Activated naive CD8-positive, alpha-beta T cell treated with anti-CD3 and anti-CD28 coated beads for 36 hours (primary cell): ENCODE measurements at places on chromosomes 4 and X. TPM values are rescaled to one million over a fixed set of nuclear protein-coding genes. Genes with fewer than 3 reads are reported as not detected.
A peak's percentile ranks its signal among the peaks of the same experiment; 100 is the strongest.

- DNase-seq, result peak; percentile 73
- peak within 1 kb of the TSS; percentile 96 for H3K27ac ChIP-seq
- H3K4me1 ChIP-seq, result peaks cover 33% of the 10 kb centered on the region
- peak within 1 kb of the TSS; percentile 99 for H3K4me3 ChIP-seq
- no peaks in the 10 kb centered on the region for H3K27me3 ChIP-seq
Measured at GRCh38 chrX:71111141-71111843, at the start of gene IL2RG. TSS of gene IL2RG (minus strand) at chrX:71111577. CDS start at chrX:71111539, 38 bp downstream.

DNA sequence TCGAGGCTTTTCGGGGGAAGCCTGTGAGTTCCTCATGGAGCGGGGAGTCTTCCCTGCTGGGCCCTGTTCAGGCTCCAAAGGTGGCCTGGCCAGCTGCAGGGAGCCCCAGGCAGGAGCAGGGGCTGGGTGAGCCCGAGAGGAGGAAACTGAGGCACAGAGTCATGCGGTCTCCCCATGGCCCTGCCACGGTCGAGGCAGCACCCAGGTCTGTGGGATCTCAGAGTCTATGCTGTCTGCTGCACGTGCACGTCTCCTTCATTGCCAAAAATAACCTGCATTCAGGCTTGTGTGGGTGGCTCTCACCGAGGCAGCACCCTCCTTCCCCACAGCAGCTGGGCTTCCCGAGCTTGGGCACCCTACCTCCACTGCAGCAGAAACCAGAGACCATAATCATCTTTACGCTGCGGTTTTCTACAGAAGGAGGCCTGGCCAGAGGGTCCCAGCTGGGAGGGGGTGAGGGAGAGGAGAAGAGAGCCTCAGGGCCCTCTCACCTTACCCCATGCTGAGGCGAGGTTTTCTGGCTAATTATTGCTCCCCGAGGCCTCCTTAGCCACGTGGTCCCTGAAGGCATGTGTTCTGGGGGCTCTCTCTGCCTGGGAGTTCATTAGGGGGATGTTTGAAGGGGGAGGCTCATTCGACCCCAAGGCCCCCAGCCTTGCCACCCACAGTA, 64.3 kb downstream of the CPZ start:
- DNase-seq, result no peak
- peaks cover 4% of the 10 kb centered on the region for H3K27me3 ChIP-seq
- no peak overlapping the region for H3K27ac ChIP-seq
- no peaks in the 10 kb centered on the region for H3K36me3 ChIP-seq
- H3K4me1 ChIP-seq, result no peaks in the 10 kb centered on the region
- H3K4me3 ChIP-seq, result no peak overlapping the region

- H3K4me3 ChIP-seq, result no peak overlapping the region
- no peak for DNase-seq
- H3K27ac ChIP-seq, result no peak overlapping the region
- H3K4me1 ChIP-seq, result peaks cover 5% of the 10 kb centered on the region
Measured at GRCh38 chr4:37464373-37465128, 220.0 kb downstream of the NWD2 start.

DNA sequence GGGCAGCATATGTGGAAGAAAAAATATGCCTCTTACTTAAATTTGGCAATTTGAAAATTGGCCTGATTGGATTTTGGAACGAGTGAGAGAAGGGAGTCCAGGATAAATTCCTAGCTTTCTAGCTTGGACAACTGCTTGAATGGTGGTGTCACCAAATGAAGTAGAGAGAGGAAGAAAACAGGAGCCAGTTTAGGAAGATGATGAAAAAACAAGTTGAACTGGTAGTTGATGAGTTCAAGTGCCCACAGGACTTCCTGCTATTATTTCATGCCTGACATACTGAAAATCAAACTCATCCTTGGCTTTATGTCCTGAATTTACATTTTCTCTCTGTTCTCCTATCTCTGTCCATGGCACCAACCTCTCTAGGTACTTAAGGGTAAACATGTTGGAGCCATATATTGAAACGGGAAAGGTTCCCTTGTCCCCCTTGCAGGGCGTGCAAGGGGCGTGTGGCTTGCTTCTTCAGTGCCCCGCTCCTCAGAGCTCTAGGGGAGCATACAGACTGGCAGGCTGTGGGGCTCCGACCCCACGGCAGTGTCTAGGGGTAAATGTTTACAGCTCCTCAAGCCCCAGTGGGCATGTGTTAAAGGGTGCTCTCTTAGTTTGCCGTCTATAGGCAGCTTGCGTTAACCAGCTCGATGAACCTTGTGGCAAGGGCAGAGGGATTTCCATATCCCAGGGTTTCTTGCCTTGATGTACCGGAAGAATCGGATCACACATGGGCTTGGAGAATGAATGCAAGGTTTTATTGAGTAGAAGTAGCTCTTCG, 250.7 kb upstream of the PGRMC2 start:
- DNase-seq, result no peak
- no peak overlapping the region for H3K27ac ChIP-seq
- no peaks in the 10 kb centered on the region for H3K36me3 ChIP-seq
- no peaks in the 10 kb centered on the region for H3K27me3 ChIP-seq
- no peak overlapping the region for H3K4me3 ChIP-seq

The ART3 gene
- total RNA-seq, result 0.60 TPM

The RLIM gene
- total RNA-seq, result 45.3 TPM
